ENCODE measurements at places on chromosomes 7 and 10.

DNA sequence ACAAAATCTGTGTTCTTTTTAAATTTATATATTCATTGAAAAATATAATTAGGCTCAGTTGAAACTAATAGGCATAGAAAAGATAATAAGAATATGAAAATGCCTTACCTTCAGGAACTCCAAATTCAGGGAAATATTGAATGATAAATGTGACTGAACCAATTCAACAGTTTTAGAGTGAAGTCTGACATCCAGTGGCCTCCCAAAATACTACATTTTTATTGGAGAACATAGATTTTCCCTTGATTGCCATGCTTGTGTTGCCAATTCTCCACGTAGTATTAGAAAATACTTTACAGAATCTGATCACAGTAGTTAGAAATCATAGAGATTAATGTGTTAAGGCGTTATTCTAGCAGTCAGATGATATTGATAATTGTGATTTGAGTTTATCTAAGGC, 1246.7 kb downstream of the GATA3 start:
- DNase-seq: no peak

- no peak for DNase-seq
Observed at GRCh38 chr10:132703419-132704007, 82.4 kb downstream of the NKX6-2 start.

GRCh38 chr7:1151156-1151555, 8.8 kb downstream of the ZFAND2A start:
- no peak for DNase-seq

GRCh38 chr10:103545366-103545765, 51.9 kb downstream of the NEURL1 start:
- DNase-seq: no peak

- no peak for DNase-seq
Observed at GRCh38 chr10:47286116-47286505, 13.9 kb upstream of the GDF10 start.

DNA sequence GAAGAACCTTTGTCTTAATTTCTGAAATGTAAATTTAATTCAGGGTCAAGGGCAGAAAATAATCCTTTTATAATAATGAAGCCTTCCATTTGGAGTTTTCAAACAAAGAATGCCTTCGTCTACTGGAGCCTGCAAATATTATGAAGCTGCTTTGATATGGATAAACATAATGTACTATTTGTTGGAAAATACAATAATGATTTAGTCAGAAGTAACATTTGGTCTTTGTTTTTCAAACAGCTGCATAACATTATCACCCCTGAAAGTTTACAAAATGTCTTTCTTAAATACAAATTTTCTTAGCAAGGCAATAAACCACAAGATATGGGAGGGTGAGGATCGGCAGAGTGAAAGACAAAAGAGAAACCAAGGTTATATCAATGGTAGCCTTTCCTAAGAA, 41.5 kb downstream of the TMEM26 start:
- DNase-seq: no peak

- DNase-seq: no peak
Observed at GRCh38 chr10:35225204-35225603, 98.6 kb downstream of the CREM start.

- no peak for DNase-seq
Observed at GRCh38 chr7:137025469-137026175, 157.2 kb downstream of the CHRM2 start.

DNA sequence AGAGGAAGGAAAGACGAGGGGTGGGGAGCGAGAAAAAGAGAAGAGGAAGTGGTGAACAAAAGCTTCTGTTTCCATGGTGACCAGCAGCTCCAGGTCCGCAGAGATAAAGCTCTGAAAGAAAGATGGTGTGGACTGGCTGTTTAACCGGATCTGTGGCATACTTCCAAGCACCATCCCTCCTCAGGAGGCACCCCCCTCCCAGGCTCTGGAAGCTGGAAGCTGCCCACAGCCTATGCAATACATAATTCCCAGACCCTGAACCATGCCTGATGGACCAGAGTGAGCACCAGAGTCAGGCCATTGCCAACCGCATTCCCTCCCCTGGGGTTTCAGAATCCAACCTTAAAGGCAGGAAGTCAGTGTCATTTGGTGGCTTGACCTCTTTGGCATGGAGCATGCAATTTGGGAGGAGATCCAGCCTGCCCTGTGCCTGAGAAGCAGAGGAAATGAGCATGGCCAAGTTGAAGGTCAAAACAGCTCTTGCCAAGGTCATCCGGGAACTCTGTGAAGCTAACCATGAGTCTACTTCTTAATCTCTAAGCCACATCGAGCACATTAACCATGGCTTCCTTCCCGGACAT, 22.2 kb upstream of the CPXM2 start:
- DNase-seq: no peak

- no peak for DNase-seq
Observed at GRCh38 chr7:4080954-4081353, 601.1 kb upstream of the FOXK1 start.

DNA sequence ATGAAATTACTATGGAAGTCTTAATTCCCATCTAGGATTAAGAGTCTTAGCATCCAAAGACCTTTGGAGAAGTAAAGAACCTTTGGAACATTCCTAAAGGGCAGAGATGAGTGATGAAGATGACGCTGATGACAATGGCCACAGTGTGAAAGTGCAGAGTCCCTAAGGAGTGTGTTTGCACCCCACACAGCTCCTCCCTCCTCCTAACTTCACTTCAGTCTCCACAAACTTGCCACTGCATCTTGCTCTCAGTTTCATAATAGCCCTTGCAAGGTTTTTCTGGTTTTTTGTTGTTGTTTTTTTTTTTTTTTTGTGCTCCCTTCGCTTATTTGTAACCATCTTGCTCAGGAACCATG, 117.5 kb upstream of the ANLN start:
- DNase-seq: no peak

DNA sequence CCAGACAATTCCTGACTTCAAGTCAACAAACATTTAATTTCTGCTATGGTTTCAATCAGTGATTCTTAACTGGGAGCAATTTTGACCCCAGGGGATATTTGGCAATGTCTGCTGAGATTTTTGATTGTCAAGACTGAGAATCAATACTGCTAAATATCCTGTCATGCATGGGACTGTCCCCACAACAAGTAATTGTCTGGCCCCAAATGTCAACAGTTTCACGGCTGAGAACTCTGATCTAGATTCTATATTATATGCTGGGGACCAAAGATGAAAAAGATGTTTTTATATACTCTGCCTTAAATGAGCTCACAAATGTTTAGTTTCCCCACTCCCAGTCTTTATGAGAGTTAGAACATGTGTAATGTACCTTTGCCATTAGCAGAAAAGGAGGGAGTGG, 19.2 kb downstream of the ANKRD7 start:
- DNase-seq: no peak

DNA sequence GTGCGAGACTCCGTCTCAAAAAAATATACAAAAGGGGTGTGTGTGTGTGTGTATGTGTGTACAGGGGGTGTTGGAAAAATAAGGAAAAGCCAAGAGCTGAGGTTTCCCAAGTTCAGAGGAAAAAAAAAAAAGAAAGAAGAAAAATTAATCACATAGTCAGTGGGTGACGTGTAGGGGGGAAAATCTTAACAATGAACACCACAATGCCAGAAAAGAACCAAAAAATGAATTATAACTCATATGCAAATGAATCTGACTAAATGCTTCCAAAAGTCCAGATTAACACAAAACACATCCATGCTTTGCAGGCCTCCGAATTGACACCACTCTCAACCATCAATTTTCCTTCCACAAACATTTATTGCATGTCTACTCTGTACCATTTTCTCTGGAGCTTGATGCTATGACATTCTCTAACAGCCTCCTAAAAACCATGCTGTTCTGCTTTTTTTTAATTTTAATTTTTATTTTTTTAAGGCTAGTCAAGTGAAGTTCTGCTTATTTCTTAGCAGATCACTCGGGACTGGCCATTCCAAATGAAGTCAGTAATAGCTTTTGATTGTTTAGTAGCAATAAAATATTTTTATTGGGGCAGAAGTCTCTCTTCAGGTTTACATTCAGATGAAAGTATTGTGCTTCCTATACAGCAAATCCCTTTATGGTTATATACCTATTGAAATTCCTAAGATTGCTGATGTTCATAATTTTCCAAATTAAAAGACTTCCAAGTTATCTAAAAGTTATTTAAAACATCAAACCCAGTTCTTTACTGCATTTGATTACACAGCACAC, 133.8 kb downstream of the CNOT4 start:
- DNase-seq: no peak

- no peak for DNase-seq
Observed at GRCh38 chr10:81570878-81571794, 303.9 kb upstream of the NRG3 start.

DNA sequence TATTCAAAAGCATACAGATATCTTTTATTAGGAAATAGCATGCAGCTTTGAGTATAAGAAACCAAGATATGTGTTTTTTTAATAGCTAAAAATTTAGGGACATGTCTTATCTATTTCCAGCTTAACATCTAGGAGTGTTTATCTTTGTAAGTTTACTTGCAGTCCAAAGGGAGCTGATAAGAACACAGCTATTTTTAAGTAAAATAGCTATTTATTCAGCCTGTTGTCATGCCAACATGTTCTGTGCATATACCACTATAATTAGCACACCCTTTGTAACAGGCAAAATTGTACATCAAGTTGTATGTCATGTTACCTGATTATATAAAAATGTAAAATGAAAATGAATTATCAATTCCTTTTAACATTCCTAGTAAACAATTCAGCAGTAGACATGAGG, 29.6 kb downstream of the FAM133B start:
- DNase-seq: no peak

- DNase-seq: no peak
Observed at GRCh38 chr10:93478873-93479272, 3.3 kb downstream of the MYOF start.

GRCh38 chr10:132883391-132883881, 58.9 kb downstream of the CFAP46 start:
- DNase-seq: no peak

GRCh38 chr7:134155206-134155605, 28.1 kb downstream of the LRGUK start:
- no peak for DNase-seq

DNA sequence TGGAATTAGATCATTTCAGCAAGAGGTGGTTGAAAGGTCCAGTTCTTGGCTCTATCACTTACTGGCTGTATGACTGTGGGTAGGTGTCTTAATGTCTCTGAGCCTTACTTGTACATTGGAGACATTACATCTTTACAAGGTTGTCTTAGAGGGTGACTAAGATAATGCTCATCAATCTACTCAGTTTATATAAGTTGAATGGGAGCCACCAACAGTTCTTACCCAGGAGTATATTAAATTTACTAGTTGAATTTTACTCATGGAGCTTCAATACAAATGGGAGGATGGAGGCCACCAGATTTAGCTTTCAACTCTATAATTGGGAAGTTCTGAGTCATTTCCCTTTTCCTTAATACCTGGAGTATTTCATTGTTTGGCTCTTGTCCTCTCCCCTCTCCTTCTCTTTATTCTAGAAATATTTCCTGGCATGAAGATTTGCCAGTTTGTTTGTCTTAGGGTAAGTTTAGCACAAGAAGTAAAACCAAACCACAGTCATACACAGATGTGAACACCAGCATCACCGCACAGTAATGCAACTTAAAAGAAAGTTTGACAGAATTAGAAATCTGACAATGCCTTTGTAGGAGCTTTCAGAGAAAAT, 222.8 kb downstream of the LRMDA start:
- DNase-seq: no peak

DNA sequence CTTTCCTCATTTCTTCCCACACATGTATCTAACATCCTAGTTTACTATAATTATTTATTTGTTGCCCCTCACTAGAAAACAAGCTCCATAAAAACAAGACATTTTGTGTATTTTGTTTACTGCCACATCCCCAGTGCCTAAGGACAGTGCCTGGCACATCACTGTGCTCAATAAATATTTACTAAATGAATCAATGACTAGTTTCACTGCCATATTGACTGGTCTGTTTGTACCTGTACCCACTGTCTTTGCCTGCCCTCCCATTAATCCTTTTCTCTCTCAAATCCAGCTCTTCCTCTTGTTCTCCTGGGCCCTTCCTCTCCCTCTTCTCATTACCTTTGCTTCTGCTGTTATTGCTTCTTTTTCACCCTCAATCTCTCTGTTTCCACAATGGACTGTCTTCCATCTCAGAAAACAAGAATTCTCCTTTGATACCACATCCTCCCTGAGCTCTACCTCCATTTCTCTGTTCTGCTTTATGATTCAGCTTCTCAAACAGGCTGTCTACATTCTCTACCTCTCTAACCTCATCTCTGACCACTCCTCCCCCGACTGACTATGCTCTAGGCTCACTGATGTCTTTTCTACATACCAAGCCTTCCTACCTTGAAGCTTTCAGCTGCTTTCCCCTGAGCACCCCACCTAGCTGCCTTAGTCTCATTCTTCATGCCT, 8.3 kb upstream of the FAM133B start:
- peak; percentile 23 for DNase-seq

GRCh38 chr10:79136236-79137005, 67.7 kb downstream of the ZMIZ1 start:
- DNase-seq: no peak

DNA sequence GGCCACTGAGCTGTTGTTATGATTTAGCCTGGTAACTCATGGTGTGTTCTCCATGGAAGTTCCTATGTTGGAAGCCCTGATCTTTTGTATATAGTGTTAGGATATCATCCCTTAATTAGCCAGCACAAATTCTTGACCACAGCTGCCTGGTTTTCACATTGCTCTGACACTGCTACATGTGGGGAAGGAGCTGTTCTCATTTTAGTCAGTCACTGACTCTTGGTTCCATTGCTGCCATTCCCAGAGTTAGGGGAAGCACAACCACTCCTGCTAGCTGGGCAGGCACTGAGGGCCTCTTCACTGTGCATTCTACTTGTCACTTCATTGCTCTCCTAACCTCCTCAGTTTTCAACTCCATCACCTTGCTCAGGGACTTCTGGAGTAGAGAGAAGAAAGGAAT, 98.4 kb upstream of the GJD4 start:
- DNase-seq: no peak

DNA sequence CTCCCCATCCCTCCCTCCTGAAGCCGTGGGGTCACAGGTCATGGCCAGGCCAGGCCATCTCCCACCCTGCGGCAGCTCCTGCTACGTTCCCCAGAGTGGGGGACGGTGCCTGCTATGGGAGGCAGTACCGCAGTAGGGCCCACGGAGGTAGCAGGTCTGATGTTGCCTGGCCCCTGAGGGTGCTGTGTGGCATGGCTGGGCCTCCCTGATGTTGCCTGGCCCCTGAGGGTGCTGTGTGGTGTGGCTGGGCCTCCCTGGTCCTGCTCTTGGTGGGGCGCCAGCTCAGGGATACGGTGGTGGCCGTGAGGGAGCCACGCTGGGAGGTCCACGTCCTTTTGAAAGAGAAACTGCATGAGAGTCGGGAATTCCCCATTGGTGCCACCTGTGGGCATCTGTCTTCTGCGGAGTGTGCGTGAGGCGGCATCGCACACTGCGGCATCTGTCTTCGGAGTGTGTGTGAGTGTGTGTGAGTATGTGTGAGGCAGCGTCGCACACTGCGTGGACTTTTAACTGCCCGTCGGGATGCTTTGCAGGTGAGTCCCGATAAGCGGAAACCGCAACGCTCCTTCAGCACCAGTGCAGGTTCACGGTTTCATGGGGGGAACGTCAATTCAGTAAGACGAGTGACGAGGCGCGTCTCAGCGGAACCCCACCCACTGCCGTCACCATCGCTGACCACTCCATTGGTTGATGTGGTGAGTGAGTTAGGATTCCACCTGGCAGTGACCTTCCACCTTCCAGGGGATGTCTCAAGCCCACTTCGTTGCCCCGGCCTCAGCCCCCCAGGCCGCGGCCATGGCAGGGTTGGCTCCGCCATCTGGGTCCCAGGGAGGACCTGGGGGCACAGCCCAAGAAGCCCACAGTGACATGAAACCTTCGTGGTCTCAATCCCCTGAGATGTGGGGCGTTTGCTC, 51.2 kb upstream of the CFAP46 start:
- DNase-seq: no peak

- DNase-seq: no peak
Observed at GRCh38 chr7:158529181-158530096, 58.2 kb downstream of the PTPRN2 start.
